Activated B cell treated with CpG ODN at 0.5 μM for 24 hours (primary cell): ENCODE measurements at places on chromosomes 13 and 19.
A peak's percentile ranks its signal among the peaks of the same experiment; 100 is the strongest.

DNA sequence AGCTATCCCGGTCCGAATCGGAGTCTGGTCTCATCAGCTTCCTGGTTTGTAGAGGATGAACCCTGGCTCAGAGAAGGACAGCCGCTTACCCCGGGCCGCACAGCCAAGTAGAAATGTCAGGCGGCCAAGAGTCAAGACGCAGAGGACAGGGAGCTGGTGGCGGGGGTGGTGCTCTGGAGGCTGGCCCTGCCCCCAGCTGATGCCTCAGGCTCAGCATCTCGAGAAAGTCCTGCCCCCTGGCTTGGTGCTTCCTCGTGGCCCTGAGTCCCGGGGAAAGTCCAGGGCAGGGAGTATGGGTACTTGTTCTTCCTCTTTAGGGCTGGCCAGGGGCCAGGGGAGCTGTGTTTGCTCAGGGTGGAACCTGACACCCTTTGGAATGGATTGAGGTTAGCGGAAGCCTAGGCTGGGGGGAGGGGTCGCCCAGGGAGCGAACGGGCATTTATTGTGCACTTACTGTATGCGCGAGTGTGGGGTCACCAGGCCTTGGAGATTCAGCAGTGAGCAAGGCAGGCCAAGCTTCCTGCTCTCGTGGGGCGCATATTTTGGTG is 2.2 kb downstream of the TJP3 start:
- no peak for DNase-seq

- no peak for DNase-seq
Observed at GRCh38 chr13:41696163-41697003, 239.0 kb downstream of the RGCC start.

DNA sequence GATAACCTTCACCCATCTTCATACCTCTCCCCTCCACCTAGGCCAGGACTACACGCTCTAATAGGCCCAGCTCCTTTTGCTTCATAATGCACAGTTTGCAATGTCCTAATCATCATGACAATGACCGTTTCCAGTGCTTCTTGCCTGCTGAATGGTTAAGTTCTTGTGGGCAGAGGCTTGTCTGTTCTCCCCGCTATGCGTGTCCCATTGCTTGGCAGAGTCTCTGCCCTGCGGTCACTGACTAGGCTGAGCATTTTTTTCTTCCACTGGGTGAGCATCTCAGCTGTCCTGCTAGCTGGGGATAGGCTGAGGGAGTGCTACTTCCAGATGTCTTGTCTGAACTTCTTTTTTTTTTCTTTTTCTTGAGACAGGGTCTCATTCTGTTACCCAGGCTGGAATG is 314.7 kb downstream of the UQCRFS1 start:
- DNase-seq = no peak

DNA sequence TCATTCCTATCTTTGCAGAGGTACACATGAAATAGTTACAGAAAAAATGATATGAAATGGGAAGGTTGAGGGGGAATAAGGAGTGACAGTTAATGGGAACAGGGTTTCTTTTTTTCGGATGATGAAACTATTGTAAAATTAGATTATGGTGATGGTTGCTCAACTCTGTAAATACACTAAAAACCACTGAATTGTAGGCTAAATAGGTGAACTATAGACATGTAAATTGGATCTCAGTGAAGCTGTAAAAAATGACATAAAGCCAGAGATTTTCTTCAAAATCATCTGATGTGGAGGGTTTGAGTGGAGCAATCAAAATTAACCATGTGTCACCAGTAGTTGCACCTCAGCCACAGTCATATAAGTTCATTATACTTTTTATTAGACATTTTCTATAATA is 6.6 kb upstream of the FLT3 start:
- DNase-seq = no peak

DNA sequence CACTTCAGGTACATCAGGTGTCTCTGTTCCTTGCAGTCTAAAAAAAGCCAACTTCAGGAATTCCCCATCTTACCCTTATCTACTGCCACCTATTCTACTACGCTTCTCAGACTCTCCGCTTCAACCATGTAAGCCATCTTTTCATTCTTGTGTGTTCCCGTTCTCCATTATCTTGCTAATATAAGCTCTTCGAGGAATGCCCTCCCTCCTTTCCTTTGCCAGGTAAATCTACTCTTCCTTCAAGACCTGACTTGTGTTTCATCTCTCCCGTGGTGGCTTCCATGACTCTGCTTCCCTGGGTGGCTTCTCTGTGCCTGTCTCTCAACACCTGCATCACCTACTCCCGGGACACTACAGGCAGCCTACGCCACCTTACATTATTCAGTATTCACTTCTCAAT is 42.3 kb upstream of the MEDAG start:
- no peak for DNase-seq

GRCh38 chr19:1168572-1169410 is 5.3 kb downstream of the SBNO2 start:
- no peak for DNase-seq

GRCh38 chr19:720345-721160 is 11.8 kb downstream of the PALM start:
- no peak for DNase-seq

GRCh38 chr13:63124863-63125262 is 1709.2 kb upstream of the PCDH20 start:
- no peak for DNase-seq

DNA sequence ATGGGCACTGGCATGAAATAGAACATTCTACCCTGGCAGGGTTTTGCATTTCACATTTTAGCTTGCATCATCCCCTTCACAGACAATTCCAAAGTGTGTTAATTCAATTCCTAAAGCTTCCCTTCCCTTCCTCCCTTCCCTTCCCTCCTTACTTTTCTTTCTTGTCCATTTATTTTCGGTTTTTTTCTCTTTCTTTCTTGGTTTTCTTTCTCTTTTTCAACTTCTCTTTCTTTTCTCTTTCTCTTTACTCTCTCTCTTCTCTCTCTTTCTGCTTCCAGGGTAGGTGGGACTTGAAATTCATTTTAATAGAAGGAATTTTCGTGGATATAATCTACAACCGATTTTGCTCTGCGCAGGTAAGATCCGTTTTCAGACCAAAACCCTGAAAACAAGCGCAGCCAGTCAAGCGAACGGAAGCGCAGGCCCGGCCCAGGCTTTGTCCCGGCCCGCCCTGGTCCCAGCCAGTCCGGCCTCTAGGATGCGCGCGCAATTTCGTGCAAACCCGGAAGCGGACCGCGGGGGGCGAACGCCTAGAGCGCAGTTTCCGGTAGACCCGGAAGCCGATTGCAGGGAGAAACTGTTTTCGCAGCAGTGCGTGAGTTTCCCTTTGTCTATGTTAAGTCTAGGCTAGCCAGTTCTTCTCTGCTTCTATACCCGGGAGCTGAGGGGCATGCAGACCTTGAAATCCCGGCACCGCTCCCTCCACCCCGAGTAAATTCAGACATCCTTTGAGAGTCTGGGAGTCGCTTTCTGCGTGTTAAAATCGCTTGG is at the start of gene ZNF528:
ZNF528 (plus strand) TSS at position 540 of the 771 bp plus-strand sequence. CDS start 4,165 bp downstream, outside the sequence.
- peak; percentile 91 for DNase-seq

DNA sequence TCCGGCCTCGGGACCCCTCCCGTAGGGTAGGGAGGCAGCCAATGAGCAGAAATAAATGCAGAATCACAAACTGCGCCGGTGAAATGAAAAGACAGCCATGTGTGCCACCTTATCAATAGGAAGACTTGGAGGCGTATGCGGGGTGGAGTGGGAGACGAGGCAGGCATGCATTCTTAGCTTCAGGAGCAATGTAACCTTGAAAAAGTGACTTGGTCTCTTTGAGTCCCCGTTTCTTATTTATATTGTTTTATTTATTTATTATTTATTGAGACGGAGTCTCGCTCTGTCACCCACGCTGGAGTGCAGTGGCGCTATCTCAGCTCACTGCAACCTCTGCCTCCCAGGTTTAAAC is 16.0 kb downstream of the SSC5D start:
- DNase-seq = no peak

DNA sequence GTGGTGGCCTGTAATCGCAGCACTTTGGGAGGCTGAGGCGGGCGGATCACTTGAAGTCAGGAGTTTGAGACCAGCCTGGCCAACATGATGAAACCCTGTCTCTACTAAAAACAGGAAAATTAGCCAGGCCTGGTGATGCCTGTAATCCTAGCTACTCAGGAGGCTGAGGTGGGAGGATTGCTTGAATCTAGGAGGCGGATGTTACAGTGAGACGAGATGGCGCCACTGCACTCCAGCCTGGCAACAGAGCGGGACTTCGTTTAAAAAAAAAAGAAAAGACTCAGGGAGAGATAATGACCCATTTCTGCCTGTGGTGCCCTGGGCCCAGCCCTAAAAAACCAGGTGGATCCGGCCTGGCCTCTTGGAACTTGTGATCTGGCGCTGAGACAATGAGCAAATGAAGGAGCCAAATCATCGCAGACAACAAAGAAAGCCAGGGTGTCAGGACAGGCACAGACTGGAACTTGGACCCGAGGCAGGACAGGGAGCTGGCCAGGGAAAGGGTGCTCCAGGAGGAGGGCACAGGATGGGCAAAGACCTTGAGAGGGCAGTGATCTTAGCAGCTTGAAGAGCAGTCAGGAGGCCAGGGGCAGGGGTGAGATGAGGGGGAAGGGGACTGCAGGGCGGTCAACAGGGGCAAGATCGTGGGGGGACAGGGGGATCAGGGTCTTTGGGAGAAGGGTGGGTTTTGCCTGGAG is 962 bp upstream of the JAK3 start:
- DNase-seq = no peak

DNA sequence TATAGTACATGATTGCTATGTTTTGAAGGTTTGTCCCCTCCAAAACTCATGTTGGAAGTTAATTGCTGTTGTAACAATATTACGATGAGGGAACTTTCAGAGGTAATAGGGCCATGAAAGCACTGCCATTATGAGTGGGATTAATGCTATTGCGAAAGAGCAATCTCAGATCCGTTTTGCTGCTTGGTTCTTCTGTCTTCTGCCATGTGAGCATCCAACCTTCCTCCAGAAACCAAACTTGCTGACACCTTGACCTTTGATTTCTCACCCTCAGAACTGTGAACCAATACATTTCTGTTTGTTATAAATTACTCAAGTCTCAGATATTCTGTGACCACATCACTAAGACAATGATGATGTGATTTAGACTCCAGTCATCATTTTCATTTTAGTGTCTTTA is 2590.9 kb downstream of the PCDH9 start:
- no peak for DNase-seq

GRCh38 chr19:9171393-9171991 is 7.3 kb upstream of the OR7D2 start:
- no peak for DNase-seq

DNA sequence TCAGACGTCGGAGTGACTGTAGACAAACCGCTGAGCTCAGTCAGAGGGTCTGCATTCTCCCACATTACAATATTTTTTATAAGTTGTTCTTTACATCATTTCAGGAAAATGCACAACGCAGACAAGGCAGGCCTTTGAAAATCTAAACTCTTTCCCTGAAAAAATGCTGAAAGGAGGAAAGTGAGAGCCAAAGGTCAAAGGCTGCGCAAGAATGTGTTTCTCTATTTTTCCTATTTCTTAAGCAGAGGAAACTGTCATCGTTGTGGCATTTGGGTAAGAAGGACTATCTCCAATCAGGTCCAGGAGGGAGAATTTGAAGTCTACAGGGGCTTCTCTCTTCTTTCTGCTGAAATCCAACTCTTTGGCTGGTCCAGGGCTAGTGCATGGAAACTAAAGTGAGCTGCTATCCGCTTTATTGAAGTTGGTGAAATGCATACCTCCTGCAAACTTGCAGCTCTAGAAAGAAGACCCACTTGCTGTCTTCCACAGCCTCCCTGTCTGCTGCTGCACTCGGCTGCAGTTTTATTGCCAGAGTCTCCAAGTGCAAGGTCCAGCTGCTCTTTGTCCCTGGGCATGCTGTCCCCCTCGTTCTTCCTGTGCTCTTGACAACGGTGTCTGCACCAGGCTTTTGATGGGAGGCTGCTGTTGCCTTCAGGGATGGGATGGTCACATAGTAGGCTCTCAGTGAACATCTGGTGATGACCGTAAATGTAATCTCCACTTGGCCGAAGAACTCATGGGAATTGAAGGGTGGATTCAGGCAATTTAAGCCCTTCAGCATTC is 31.2 kb downstream of the ZNF536 start:
- no peak for DNase-seq

- no peak for DNase-seq
Observed at GRCh38 chr13:22748866-22749577, 431.8 kb upstream of the SGCG start.

- DNase-seq = no peak
Observed at GRCh38 chr19:43684326-43684725, 14.4 kb upstream of the PLAUR start.

DNA sequence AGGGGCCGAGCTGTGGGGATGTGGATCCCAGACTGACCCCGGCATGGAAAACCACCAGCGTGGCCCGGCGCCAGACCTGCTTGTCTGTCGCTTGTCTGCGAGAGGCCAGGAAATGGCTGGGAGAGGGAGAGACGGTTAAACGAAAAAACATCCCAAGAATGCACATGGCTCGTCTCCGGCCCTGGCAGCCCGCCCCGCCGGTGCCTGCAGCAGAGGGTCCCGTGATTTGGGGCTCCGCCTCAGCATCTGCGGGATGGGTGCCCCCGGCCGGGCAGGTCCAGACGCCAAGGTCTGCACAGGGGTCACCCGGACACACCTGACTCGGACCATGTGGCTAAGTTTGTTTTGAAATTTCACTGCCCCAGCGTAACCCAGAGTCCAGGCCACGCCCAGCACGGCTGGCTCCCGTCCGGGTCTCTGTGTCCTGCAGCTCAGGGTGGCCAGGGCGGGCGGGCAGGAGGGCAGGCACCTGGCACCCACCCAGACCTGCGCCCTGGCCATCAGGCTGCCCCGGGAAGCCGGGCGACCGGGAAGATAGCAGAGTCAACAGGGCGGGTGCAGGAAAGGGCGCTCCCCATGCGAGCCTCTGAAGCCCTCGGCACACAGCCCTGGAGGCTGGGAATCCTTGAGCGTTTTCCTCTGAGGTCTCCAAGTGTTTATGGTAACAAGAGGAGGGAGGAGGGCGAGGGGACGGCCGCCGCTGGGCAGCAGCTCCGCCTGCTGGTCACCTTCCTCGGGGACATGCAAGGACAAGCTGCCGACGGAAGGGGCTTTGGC is 103.2 kb downstream of the GADD45B start:
- DNase-seq = peak; percentile 45

DNA sequence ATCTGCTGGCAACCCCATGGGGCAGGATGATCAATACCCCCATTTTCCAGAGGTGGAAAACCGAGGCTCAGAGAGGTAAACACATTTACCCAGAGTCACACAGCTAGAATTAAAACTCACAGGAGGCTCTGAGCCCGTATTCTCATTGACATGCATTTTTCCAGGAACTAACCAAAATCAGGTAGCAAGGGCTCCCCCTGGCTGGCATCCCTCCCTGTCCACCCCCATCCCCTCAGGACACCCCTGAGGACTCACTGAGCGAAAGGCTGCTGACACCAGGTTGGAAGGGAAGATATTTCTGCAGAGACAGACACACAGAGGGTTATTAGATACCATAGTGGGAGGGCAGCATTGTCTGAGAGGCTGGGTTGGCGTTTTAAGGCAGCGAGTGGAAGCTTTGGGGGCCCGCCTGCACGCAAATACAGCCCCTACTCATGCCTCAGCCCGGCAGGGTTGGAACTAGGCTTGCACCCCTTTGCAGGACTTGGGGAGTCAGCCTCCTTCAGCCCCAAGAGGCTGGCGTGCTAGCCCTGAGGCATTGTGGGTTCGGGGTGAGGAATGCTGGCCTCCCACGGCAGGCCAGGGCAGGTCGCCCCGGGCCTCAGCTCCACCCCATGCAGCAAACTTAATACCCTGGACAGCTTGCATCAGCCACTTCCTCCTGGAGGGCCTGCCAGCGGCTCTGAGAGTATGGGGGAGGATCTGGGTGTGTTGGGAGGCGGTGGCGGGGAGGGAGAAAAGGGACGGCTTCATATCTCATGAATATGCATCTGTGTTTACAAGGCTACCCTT is 3.9 kb downstream of the SLC1A5 start:
- DNase-seq = peak; percentile 35
